Fibroblast of the aortic adventitia (primary cell): ENCODE measurements at places on chromosomes 1 and 21.
A peak's percentile ranks its signal among the peaks of the same experiment; 100 is the strongest.

GRCh38 chr1:225580238-225581099 lies 72.5 kb downstream of the ENAH start:
- peak; percentile 34 for DNase-seq

GRCh38 chr1:91549041-91549735 lies 48.5 kb downstream of the CDC7 start:
- DNase-seq: no peak

GRCh38 chr1:195278644-195279043 lies 1329.6 kb downstream of the KCNT2 start:
- no peak for DNase-seq

DNA sequence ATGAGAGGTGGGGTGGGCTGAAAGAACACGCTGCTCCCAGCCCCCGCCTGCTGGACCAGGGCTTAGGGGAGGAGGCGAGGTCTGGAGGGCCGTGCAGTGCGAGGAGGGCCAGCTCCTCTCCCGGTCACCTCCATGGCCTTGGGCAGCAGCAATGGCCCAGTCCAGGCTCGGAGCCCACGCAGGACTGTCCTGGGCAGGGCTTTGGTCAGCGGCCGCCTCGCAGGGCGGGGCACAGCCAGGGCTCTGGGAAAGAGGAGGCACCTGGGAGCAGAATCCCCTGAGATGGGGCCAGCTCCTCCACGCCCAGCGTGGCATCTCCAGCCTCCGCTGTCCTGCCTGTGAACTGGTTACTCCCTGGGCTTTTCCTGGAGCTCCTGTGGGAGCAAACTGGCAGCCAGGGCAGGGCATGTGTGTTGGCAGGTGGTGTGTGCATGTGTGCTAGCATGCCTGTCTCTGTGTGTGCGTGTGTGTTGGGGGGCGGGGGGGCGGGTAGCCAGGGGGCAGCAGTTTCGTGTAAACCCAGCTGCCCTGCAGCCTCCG lies 27.4 kb downstream of the ARHGEF16 start:
- DNase-seq: no peak

DNA sequence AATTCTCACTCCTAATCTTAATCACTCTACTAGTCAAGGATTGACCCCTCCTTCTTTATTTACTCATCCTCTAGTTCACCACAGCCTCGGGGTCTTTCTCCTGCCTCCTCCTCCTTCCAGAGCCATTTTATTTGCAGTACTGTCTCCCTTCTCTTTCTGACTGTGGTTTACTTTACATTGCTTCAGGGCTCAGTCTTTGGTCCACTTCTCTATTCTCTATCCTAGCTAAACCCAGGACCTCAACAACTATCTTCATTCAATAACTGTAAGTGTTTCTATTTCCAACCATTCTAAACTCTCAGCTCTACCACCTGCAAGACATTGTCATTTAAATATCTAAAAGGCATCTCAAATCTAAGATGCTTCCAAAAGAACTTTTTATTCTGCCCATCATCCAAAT lies 493.8 kb downstream of the TTLL7 start:
- no peak for DNase-seq

DNA sequence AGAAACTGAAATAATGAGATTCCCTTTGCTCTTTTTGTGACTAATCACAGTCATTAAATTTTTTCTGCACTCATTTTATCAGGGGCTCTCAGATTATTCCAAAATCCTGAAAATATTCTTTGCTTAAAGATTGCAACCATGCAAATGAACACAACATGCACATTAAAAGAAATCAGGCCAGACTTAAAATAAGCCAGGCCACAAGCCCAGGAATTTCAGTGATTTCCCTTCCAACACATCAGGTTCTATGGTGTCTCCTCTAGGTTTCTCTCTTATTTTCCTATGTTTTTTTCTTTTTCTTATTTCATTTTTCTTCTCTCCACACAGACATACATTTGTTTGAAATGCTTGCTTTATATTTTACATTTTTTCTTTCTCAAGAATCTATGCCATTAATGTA lies 65.3 kb downstream of the NIBAN1 start:
- DNase-seq: peak; percentile 45

DNA sequence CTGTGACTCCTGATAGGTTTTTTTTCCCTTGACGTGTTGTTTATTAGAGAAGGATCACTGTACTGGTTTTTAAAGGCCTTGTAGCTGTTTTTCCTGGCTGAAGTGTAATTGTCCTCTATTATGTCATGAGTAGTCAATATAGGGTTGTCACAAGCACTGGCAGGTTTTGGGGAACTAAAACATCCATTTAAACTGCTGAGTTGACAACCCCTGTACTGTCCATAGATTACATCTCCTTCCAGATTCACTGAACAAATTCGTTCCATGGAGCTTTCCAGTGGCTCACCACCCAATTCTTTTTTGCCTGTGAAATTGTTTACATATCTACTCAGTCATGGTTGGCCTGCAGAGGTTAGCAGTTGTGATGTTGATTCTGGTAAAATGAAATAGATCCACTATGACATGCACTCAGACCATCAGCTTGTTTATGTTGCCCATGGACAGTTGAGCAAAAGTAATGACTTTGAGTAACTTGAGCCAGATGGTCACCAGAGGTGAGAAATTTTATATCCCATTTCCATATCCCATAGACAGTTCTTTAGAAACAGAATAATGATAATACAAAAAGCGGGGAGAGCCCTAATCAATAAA lies 59.9 kb upstream of the QSOX1 start:
- no peak for DNase-seq

DNA sequence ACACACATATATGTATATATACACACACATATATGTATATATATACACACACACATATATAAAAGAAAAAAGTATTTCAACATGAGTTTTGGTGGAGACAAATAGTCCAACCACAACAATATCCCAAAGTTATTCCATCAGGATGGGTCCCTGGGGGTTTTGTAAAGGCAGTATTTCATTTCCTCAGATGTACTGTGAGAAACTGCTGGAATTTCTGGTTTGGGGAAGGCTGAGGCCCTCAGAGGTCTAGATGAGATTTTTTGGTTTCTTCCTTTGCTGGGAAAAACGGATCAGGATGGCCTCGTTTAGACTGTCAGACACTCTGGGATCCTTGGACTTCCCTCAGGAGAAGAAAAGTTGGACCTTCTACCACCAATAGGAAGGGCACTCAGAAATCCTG lies 36.5 kb upstream of the TENT5B start:
- no peak for DNase-seq
